ENCODE measurements at places on chromosomes 16 and 17.

GRCh38 chr17:43879723-43880419 lies 27.5 kb downstream of the MPP2 start:
- no peak for DNase-seq

- DNase-seq = no peak
These were observed at the start of gene LASP1NB for GRCh38 chr17:38925263-38925995. Gene LASP1NB (plus strand): TSS chr17:38925614.

DNA sequence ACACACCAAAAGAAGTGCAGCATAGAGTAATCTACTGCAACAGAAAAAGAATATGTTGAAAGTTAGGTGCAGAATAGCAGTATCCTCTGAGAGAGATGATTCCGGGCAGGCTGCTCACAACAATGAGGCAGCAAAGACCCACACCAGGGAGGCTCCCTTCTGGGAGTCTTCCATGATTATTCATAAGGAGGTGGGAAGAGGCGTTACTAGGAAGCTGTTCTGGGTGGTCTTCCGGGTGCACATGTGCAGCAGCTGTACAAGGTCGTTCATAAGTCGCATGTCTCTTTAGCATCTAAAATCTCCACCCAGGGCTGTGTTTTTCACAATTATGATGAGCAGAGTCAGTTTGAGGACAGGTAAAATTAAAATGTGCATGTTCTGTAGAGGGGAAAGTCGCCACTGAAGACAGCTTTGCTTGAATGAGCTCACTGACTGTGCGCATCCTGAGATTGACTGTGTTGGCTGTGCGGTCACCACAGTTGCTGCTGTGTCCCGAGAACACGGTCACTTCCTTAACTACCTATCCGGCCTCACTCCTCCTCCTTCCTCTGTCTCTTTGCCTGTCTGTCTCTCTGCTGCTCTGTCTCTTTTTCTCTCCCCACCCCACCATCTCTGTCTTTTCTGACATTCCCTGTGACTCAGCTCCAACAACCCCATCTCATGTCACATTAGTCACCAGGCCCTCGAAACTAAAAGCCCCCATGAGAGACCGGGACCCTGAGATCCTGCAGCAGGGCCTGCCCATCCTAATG lies 125.5 kb upstream of the HSBP1 start:
- DNase-seq = no peak

GRCh38 chr16:66910175-66910940 lies 8.3 kb downstream of the CDH16 start:
- no peak for DNase-seq

DNA sequence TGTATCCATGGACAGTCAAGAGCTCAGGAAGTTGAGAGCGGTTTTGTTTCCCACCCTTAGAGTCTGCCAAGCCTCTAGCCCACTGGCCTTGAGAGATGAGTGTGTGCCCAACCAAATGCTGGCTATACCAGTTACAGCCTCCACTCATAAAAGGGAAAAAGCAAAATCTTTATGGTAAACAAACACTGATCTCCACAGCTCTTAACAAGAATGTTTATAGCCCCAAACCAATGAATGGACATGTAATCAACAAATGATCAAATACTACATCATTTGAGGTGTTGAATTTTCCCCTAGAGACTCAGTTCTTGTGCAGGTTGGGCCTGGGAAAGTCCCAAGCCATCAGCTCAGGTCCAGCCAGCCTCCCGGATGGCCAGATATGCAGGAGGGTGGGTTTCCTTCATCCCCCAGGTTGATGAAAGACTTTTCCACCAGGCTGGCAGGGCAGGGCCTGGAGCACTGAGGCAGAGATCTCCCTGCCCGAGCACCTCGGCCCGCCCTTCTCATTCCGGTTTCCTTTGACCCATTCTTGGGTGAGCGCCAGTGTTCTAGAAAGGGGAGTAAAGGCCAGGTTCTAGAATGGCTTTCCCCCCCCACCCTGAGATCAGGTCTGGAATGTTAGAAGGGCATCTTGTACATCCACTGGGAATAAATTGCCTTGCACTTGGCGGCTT lies 3.9 kb upstream of the EFTUD2 start:
- DNase-seq = no peak

DNA sequence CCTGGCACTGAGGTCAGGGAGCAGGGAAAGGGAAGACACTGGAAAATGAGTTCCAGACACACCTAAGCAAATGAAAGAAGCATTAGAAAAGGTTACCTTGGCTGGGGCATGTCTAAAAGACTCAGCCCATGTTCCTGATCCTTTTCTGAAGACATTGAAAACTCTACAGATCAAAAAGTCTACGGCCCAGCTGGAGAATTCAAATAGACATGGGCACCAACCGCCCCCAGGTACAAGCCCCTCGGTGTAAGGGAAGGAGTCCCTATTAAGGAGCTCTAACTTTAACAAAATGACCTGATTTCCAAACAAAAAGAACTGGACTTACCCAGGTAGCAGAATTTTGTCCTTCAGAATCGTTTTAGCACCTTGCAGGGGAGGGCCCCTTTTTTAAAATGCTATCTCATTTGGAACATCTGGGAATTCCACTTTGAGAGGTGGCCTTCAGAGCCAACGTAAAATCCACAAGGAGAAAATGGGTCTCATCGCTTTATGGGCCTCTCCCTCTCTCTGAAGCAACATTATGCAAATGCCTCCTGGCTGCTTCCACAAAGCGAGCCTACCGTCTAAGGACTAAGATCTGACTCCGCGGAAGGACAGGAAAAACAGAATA lies 43.6 kb upstream of the RBFOX3 start:
- DNase-seq = no peak

GRCh38 chr17:56835264-56835585 lies 1.3 kb downstream of the DGKE start:
- no peak for DNase-seq

- no peak for DNase-seq
These were observed 11.9 kb downstream of the STAC2 start for GRCh38 chr17:39213852-39214251.

DNA sequence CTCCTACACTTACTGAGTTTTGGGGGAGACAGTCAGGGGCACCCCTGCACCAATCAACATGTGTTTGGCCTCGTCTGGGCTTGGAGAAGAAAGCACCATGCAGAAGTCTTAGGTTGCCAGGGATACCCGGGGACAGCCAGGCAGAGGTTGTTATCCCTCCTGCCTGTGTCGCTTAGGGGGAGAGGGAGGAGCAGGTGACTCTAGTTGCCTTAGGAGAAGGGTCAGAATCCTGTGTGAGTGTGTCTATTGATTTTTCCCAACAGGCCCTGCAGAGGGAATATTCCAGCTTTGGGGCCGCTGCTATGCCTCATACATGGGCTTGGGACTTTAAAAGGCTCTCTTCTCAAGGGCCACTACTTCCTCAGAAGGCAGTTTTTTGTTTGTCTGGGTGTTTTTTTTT lies 89.1 kb downstream of the RGS9 start:
- no peak for DNase-seq

GRCh38 chr16:18809165-18809564 lies 7.8 kb upstream of the ARL6IP1 start:
- no peak for DNase-seq

DNA sequence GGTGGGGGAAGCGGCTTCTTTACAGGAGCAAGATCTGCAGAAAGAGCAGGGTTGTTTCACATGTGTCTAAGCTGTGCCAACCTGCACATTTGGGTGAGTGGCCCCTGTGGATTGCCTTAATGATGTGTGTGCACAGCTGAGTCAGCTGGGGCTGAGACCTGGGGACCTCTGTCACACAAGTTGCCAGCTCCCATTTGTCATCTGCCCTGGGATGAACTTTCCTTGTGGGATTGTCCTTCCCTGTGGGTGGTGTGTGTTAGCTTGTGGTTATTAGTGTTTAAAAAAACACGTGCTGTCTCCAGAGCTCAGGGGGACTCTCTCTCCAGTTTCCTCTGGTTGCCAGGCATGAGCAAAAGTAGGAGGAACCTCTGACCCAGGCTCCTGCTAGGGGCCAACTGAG lies 400.5 kb upstream of the CCL2 start:
- no peak for DNase-seq

DNA sequence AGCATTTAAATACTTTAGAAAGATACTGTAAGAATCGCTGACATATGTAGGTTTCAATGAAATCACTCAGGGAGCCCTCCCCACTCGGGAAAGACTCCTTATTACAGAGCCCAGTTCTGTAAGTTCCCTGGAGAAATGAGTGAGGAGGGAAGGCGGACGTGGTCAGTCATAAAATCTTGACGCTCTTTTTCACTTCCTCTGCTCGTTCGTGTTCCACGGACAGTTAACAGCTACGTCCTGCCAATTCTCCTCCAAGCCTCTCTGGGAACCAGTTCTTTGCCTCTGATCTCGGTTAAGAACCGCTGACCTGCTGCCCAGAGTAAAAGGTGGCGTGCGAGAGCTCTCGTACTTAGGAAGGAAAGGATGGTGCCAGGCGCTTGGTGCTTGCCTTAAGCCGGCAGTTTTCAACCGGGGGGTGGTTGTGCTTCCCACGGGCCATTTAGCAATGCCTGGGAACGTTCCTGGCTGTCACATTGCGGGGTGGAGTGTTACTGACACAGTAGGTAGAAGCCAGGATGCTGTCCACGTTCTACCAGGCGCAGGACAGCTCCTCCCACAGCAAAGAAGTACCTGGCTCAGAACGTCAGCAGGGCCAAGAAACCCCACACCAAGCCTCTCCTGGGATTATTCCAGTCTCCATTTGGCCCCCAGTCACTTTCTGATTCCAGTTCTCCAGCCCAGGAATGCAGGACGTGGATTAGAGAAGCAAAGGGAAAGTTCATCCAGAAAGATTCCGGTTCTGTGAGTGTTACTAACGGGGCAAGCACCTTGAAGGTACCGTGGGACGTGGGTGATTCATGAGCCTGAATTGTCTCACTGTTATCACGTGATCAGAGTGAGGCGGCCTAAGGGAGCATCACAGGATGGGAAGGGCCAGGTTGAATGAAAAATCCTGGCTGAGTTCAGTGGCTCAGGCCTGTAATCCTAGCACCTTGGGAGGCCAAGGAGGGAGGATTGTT lies 87.7 kb downstream of the MRM3 start:
- DNase-seq = no peak

DNA sequence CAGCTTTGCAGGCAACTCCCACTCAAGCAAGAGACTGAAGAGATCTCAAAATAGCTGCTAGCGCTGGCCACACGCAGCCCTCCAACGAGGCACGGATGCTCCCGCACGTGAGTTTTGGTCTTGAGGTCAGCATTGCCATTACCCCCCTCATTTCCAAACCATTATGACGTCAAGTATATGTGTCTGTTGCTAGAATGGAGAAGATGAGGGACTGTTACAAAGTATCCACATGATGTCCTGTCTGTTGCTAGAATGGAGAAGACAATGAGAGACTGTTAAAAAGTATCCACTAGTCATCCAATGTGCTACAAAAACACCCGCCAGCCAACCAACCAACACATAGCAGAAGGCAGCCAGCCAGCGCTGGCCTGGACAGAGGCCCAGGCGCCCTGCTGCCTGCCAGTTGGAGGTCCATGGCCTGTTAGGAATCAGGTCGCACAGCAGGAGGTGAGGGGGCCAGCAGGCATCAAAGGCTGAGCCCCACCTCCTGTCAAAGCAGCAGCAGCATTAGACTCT lies 24.8 kb downstream of the KLHDC4 start:
- DNase-seq = no peak

GRCh38 chr16:5903832-5904231 lies 806.2 kb upstream of the EEF2KMT start:
- no peak for DNase-seq

- DNase-seq = no peak
These were observed 11.1 kb upstream of the ALDOA start for GRCh38 chr16:30054451-30054850.

DNA sequence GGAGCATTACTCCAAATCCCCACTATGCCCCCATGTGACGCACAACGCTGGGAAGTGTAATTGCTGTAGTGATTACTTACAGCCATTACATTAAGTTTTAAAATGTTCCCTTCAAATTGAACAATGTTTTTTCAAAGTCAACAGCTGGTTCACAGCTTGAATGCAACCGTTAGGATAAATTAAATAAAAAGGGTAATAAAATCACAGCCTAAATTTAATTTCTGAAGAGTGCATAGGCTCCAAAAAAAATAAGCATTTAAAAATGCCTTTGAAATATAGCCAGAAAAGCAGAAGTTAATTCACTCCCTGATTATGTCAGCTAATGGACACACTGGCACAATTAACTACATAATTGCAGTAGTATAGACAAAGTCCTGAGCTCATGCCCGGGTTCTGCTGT lies 50.5 kb upstream of the KDM8 start:
- no peak for DNase-seq

DNA sequence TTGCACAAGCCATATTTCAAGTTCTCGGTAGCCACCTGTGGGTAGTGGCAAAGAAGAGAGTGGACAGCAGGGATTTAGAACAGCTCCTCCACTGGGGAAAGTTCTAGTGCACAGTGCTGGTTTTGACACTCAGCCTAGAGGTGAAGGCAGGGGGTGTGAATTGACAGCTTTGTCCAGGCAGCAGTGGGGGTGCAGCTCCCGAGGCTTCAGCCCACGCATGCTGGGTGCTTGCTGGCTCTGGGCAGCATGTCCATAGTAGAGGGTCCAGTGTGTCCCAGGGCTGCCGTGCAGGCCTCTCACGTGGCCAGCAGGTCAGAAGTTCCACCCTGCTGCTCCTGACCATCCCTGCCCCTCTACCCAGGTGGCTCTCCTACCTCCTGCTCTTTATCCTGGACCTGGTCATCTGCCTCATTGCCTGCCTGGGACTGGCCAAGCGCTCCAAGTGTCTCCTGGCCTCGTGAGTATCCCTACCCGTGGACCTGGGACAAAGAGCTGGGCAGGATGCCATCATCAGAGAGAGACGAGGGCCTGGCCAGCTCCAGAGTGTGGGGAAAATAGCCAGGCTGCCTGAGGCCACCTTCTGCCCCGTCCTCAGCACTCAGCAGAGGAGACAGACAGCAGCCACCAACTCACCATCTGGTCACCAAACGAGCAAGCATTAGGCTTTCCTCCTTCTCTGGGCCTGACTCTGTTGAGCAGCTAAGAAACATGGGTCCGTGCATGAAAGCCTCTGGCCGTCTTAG lies 29.8 kb downstream of the TTYH2 start:
- DNase-seq = no peak

DNA sequence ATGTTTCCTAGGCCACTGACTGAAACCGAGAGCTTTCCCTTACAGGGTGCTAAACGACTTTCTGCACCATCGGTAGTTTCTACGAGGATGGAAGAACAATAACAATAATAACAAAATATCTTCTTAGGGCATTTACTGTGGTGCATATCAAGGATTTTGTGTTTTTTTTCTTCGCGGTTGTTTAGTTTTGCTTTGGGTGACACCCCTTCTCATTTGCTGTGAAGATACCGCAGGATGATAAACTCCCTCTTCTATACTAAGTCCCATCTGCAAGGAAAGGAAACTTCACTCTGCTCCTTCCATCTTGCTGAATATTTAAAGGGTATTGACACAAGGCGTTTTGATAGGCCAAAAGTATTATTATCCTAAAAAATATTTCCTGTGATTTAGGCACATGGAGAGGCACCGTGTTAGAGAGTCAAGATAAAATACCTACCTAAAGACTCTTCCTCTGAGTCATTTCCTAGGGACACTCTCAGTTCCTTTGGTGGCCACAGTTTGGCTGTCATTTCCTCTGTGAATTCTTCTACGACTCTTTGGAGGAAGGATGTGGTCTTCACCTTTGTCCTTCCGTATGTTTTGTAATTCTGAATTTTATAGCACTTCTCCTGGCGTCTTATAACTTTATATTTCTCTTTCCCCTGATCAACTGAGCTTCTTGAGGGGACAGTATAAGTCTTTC lies 318.8 kb downstream of the CDH13 start:
- no peak for DNase-seq

GRCh38 chr17:82602986-82603710 lies 45.1 kb downstream of the WDR45B start:
- DNase-seq = no peak

GRCh38 chr16:8032406-8032805 lies 557.9 kb downstream of the TMEM114 start:
- DNase-seq = no peak
